ENCODE measurements at places on chromosomes 7 and 10. TPM values are rescaled to one million over a fixed set of nuclear protein-coding genes. Genes with fewer than 3 reads are reported as not detected.
A peak's percentile ranks its signal among the peaks of the same experiment; 100 is the strongest.

The LIPM gene
- total RNA-seq: not detected

DNA sequence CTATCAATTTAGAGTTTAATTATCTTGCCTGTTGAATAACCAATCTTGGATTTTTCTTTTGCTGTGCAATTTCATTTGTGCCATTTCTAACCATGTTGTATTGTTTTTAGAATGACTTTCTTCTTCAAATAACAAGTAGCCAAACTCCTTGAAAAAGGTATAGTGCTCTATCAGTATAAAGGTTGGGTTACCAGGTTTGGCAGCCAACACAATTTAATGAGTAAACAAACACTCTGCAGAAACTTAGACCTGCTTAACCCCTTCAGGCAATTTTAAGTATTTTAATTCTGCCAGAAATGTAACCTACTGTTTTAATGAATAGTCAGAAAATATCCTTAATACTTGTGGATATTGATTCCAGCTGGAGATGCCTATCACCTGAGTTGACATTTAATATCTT lies 299.8 kb downstream of the ARL4A start:
- ATAC-seq: no peak

DNA sequence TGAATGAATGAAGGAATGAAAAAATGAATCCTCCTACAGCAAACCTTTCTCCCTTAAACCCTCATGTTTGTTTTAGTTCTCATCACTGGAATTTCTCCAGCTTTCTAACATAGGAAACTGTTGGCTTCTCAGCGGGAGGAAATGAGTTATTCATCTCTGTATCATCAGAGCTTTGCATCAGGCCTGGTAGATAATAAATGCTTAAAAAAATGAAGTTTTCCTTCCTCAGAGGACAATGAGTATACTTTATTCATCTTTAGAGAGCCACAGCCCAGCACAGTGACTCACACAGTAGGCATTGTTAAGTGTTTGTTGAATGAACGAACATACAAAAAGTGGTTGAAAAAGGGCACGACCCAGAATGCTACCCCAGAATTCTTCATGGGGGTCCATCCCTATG lies 62.6 kb downstream of the COL13A1 start:
- peak; percentile 65 for ATAC-seq

DNA sequence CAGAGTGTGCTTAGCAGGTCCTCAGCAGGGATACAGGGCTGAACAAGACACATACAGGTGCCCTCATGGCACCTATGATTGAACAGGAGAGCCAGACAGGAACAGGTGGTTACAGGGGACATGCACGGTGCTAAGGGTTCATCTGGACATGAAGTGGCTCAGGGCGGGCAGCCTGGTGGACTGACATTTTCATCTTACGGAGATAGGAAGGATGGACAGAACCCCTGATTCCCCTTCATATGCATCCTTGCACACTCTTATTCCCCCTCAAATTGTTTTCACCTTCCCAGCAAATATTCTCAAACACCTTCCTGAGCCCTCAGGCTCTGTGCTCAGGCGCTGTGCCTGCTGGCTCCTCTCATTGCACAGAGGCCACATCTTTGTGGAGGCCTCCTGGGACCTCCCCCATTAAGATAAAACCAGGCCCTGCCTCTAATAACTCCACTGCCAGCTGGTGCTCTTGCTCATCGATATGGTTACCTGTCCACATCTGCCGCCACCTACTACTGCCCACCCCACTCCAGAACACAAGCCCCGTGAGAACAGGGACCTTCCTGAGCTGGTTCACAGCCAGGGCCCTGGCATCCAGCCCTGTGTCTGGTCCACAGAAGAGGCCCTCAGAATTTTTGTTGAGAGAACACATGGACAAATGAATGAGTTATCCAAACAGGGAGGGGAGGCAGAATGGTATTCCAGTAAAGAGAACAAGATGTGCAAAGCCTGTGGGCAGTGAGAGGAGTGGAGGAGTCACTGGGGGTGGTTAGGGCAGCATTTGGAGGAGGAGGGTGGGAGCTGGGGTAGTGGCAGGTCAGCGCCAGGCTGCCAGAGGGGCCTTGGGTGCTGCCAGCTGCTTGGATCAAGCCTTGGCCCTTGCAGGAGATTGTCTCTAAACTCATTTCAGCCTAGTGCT lies 68.9 kb upstream of the AQP1 start:
- no peak for ATAC-seq

- peak; percentile 92 for ATAC-seq
Measured at GRCh38 chr7:87316846-87317552, 28.5 kb upstream of the CROT start.

The NACAD gene
- total RNA-seq: 0.20 TPM

The SRGN gene
- 7.9 TPM for total RNA-seq

The STOX1 gene
- 0.28 TPM for total RNA-seq

- no peak for ATAC-seq
Measured at GRCh38 chr10:118052816-118053215, 6.1 kb upstream of the RAB11FIP2 start.

DNA sequence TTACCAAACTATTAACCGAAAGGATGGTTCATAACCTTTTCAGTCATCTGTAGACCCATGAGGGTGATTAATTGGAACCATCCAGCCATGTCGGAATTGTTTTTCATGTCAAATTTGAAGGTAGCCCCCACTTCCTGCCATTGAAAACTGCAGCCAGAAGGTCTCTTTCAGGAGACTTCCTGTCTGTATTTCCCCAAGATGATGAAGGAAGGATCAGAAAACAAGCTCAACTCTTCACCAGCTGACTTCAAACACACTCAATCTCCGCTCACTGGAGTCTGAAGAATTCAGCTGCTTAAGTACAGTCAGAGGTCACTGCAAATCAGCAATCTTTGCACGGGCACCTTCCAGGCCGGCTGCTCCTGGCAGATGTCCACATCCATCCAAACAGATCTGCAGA lies 291.7 kb upstream of the NPVF start:
- no peak for ATAC-seq

The SP4 gene
- 2.6 TPM for total RNA-seq

The CPEB3 gene
- 5.1 TPM for total RNA-seq

GRCh38 chr10:132755166-132755711 lies 30.7 kb downstream of the NKX6-2 start:
- ATAC-seq: no peak

The JAKMIP3 gene
- total RNA-seq: 0.04 TPM

DNA sequence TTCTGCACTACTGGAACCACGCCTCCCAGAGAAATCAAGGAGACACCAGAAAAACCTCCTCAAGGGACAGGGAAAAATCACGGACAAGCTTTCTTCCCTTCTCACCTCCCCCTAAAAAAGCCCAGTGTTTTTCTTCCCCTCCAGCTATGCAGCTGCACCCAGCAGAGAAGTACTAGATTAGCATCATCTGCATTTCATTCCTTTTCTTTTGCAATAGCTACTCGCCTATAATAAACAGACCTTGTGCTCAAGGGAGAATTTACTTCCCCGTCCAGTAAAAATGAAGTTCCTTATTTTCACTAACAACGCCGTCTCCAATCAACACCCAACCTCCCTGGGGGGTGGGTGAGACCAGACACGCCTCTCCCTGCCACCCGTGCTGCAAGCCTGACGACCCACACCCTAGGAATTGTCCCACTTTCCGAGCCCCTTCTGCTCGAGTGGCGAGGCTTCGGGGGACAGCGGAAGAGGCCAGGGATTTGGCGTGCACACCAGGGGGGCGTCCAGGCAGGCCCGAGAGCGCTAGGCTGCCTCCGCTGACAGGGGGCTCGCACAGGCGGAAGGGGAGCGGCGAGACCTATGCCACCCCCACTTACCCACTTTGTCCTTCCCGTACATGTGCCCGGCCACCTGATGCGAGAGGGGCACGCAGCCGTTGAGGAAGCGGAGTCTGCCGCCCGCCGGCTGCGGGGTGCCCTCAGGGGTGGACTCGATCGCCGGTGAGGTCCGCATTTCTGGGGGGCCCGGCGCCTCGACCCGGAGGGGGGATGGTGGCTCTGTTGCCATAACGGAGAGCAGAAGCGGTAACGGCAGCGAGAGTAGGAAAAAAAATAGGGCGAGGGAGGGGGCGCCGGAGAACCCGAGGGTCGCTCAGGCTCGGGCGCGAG lies 625 bp downstream of the IPMK start:
- peak; percentile 10 for ATAC-seq

DNA sequence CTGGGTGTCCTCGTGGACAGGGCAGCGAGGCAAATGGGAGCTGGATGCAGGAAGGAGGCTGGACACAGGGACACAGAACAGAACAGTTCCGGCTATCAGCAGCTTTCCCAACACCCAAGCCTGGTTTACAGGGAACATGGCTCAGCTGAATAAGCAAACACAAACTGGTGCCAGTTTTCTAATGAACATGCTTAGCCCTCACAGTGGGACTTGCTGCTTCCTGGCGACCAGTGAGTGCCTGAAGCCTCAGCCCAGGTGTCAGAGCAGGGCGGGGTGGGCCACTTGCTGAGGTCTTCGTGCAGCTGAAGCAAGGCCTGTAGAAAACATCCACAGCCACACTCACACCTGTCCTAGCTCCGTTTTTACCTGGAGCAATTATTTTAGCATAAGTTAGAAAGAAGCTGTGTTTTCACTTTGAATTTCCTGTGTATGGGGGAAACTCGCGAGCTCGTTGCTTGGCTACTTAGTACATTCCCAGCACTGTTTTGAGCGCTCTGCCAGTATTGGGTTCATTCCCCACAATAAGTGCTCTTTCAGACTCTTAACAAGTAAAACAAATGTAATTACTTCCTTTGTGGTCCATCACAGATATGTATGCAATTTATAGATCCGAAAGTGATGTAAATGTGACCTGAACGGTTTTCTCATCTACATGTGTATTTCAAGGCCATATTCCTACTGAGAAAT lies 261.2 kb upstream of the SHH start:
- no peak for ATAC-seq

DNA sequence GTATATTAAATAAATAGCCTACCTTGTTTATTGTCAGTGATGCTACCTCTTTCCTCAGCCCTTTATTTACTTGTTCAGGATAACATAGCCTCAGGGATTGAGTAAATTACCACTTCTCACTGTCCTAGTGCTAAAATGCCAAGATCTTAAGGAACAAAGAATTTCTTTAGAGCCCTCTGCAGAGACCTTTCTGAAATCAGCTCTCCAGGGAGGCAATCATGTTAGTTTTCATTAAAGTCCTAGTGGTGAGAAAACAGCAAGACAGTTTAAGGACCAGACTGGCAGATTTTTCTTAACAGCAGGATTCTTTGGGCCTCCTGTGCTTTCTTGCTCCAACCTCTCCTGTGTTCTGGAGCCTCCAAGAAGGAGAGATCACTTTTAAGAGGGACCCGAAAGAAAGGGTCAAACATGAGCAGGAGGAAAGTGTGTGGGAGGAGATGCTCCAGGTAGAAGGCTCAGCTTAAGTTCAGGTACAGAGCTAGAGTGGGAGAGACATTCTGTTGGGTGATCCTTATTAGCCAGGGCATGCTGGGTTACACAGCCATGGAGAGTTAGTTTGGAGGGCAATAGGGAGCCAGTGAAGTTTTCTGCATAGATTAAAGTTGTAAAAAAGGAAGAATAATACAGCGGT lies 1.2 kb upstream of the PLCE1 start:
- no peak for ATAC-seq

- peak; percentile 84 for ATAC-seq
Measured at GRCh38 chr10:71255808-71256660, 43.7 kb downstream of the UNC5B start.

DNA sequence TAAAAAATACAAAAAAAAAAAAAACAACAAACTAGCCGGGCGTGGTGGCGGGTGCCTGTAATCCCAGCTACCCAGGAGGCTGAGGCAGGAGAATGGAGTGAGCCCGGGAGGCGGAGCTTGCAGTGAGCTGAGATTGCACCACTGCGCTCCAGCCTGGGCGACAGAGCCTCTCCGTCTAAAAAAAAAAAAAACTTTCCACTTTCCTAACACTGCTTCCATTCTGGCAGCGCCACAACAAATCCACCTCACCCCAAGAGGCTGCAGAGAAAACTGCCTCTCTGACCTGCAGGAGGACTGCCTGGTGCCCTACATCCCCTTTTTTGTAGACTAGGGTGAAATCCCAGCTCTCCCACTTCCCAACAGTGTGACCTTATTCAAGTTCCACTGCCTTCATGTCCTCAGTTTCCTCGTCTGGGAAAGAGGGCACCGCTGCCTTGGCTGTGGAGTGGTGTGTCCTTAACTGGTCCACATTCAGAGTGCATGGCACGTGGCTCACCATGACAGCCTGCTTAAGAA lies 2.6 kb upstream of the MBL2 start:
- no peak for ATAC-seq

GRCh38 chr10:1860351-1860750 lies 123.0 kb upstream of the ADARB2 start:
- ATAC-seq: no peak

The TMEM213 gene
- total RNA-seq: not detected

- no peak for ATAC-seq
Measured at GRCh38 chr10:71687077-71687476, 32.5 kb downstream of the C10orf105 start.

DNA sequence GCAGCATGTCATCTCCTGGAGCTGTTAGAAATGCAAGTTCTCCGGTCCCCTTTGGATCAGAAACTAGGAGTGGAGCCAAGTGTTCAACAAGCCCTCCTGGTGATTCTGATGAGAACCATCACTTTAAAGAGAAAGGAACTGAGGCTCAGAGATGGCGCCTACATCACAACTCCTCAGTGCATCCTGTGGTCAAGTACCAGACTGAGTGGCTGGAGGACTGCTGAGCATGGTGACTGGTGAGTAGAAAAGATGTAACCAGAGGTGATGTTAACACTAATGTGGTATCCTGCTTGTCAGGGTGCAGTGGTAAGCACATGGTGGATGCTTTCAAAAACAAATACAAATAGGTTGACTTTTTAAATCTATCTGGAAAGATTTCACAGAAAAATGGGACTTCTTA lies 3.5 kb upstream of the OIT3 start:
- no peak for ATAC-seq

The EPHA1 gene
- total RNA-seq: 79.0 TPM

DNA sequence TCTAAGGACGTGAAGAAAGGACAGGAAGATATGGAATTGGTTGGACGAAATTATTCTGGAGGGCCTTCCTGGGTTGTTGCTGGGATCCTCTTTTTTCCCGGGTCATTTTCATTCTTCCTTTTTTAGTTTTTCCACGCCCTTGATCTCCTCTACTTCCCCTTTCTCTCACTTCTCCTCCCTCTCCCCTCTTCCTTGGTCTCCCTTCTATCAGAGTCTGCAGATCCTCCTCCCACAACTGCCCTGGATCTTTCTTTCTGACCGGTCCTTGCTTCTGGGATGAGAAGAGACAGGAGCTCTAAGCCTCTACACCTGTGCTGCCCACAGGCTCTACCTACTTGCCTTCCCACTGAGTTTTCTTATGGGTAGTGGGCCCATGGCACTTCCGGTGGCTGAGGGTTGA lies 103.7 kb upstream of the RELN start:
- ATAC-seq: no peak

- no peak for ATAC-seq
Measured at GRCh38 chr7:101588131-101588935, 40.8 kb downstream of the MYL10 start.

The CYP2E1 gene
- 10.6 TPM for total RNA-seq

DNA sequence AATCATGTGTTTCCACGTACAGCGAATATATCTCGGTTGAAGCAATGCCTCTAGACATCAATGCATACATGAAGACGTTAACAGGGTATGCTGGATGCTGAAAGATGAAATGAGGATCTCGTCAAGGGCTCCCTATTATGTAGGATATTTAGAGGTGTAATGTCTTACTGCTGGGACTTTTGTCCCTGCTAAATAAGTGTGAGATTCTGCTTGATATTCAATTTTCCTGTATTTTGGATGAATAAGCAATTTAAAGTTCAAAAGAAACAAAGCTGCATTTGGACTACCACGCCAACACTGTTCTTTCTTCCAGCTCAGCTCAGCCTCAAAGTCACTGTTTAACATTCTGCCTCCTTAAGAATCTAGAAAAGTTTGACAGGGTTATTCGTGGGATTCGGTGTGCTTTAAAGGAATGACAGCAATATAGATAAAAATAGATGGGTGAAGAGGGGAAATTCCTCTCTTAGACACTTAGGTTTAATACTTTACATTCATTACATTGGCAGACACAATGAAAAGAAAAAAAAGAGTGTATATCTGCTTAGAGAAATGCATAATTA lies 110.1 kb upstream of the RHEB start:
- ATAC-seq: no peak
